ENCODE measurements at places on chromosomes 7 and 10.

DNA sequence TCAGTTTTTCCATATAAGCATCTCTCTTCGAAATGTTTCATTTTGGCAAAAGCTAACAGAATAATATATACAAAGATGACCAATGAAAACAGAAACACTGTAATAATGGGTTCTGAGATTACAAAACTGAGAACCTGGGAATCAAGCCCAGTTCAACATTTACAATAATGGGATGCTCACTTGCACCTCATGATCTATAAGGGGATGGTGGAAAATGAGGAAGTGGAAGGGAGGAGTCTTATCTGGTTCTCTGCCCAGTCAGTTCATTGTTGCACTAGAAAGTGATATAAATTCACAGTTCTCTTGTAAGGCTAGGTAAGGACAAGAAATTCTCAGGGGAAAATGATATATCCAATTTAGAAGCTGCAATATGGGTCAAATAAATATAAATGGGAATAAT, 31.7 kb upstream of the RHOBTB1 start:
- DNase-seq, result peak; percentile 61

- peak; percentile 21 for DNase-seq
These were observed 101.7 kb upstream of the SVIL start for GRCh38 chr10:29736366-29737073.

DNA sequence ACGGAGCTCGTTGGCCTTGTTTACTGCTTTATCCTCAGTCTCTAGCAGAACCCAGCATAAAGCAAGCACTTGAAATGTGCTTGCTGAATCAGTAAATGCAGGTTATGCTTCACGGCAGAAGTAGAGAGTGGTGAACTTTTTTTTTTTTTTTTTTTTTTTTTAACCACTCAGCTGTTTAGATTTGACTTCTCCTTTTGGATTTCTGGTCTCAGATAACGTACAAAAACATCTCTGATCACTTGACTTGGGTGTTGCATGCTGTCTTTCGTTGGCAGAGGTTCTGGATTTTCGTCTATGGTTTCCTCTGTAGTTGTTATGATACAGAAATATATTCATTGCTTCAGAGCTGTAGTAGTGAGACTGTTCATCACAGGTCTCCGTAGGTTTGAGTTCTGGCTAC, 242.5 kb upstream of the HABP2 start:
- DNase-seq, result peak; percentile 39

- DNase-seq, result no peak
These were observed 64.4 kb upstream of the CARD11 start for GRCh38 chr7:3107889-3108570.

DNA sequence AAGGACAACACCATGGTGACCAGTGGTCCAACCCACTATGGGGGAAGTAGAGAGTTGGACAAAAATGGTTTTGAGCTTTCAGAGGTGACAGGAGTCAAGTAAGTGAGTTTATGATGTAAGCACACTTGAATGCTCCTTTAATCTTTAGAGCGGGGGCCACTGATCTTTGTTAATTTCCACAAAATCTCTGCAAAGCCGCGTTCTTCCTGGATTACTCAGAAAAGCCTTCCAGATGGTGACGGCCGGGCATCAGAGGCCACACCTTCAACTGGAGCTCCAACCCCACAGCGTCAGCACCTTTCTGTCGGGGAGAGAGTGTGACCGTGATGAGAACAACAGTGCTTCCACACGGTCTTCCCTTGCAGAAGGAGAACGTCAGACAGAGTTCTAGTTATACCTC, 35.2 kb upstream of the KLF6 start:
- DNase-seq, result no peak
